T-helper 2 cell (primary cell): ENCODE measurements at places on chromosomes 4 and X.

DNA sequence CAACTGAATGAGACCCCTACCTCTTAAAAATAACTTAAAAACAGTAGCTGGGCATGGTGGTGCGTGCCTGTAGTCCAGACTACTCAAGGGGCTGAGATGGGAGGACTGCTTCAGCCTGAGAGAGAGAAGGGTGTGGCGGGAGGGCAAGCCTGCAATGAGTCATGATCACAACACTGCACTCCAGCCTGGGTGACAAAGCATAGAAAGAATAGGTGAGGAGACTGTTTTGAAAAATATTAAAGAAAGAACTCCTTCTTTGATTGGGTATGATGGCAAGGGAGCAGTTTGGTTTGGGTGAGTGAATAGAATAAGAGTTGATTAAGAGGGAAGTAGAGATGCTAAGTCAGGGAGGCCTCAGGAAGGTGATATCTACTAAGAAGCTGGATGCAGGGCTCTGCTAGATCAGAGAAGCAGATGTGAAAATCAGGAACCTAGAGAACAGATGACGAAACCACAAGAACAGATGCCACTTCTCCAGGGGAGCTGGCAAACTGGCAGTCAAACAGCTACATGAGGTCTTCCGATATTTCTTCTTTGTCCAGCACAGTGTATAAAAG, 318.6 kb downstream of the OPHN1 start:
- no peak for DNase-seq

DNA sequence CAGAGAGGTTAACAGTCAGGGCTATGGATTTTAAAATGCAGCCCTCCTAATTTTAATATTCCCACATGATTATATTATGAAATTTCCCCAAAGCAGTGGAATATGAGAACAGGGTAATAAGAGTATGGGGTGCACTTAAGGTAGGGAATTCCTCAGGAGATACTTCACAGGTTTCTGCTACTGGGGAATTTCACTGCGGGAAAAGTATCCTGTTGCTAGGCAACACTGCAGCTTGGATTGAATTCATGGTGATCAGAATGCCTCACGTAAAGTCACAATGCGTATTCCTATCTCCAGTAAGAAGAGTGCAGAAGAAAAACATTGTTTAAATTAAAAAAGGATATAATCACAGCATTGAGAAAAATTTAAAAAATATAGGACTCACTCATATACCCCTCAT, 398.1 kb upstream of the RPS6KA3 start:
- no peak for DNase-seq

- DNase-seq = no peak
Observed at GRCh38 chrX:150663073-150663472, 30.1 kb upstream of the MTMR1 start.

DNA sequence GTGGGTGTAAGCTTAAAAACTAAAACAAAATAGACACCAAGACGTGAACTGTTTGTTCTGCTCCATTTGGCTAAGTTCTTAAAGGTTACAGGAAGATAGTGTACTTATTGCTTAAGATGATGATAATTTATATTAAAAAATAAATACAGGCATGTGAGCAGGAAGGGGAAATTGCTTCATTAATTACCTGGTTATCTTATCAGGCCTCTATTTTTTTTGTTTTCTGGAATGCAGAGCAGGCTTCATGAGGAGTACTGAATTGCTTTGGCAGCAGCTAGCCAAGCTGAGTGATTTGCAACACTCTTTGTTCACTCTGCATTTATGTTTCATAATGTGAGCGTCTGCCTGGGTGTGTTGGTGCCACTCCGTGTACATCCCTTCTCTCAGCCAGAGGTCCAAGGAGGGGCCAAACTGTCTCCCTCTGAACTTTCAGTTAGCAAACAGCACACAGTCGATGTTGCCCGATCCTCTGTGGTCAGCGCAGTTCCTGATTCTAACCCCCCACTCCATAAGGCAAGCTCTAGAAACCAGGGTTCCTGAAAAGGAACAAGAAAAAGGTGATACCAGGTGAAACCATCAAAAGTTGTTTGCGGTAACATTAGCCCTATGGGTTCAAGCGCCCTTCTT, 348.2 kb downstream of the SPRY1 start:
- no peak for DNase-seq

DNA sequence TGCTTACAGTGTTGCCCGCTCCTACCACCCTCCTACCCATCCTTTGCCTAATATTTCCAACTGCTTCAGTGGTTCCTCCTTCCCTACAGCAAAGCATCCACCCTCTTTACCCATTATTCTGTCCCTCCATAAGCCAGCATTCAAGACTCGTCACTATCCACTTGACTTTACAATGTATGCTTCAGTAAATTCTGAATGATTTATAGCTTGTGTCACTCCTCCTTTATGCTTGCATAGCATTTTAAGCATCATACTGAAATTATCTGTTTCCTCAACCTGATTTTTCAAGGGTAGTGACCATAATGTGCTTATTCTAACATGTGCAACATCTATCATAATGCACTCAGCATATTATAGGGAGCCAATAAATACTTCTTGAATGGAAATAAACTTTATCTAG, 365.5 kb downstream of the RAB28 start:
- no peak for DNase-seq

DNA sequence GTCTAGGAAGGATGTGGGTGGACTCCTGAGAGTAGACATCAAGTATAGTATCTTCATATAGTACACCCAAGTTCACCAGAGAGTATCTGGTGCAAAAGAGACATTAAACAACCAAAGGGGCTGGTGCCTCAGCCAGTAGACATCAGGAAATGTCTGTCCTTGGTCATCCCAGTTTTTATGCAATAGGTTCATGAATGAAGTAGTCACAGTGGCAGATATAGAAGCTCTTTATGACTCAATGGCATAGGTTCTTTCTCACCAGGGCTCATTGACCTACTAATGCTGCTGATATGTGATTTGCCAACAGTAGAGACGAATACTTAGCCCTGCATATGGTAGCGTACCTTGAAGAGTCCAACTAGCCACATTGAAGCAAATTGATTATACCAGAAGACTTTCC, 45.0 kb upstream of the CCDC149 start:
- no peak for DNase-seq

- no peak for DNase-seq
Observed at GRCh38 chrX:118807151-118808017, 16.2 kb upstream of the ZCCHC12 start.

DNA sequence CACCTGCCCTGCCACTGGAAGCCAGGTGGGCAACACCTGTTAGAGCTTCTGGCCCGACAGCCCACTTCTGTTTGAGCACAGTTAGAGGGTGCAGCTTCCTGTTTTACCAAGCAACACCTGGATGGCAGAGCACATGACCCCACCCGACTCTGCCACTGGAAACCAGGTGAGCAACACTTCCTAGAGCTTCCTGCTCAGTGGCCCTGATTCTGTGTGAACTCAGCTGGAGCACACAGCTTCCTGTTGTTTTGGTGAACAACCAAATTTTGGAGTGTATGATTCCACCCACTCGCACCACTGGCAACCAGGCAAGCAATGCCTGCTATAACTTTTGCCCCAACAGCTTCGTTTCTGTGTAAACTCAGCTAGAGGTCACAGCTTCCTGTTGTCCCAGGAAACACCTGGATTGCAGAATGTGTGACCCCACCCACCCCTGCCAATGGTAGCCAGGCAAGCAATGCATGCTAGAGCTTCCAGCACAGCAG, 163.8 kb upstream of the KLF8 start:
- no peak for DNase-seq

GRCh38 chr4:43243433-43244116, 351.1 kb downstream of the GRXCR1 start:
- no peak for DNase-seq

GRCh38 chr4:150525321-150525868, 56.6 kb upstream of the MAB21L2 start:
- no peak for DNase-seq

DNA sequence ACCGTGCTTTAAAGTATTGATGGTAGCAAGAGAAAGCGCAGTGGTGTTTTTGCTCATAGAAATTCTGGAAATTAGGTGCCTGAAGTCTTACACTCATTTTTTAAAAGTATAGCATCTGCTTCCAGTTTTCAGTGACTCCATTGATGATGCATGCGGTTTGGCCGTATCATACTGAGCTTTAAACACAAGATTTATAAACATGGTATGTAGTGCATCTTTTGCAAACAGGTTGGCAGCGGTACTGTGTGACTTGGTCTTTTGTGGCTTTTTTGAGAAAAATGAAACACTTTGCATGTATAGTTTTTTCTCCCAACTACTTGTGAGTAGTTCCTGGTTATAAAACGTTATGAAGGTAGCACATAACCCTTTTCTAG, 2.0 kb downstream of the DDX3X start:
- peak; percentile 44 for DNase-seq

- no peak for DNase-seq
Observed at GRCh38 chr4:27318740-27319139, 458.1 kb downstream of the STIM2 start.

GRCh38 chr4:86523333-86523732, 70.8 kb upstream of the PTPN13 start:
- peak; percentile 34 for DNase-seq

DNA sequence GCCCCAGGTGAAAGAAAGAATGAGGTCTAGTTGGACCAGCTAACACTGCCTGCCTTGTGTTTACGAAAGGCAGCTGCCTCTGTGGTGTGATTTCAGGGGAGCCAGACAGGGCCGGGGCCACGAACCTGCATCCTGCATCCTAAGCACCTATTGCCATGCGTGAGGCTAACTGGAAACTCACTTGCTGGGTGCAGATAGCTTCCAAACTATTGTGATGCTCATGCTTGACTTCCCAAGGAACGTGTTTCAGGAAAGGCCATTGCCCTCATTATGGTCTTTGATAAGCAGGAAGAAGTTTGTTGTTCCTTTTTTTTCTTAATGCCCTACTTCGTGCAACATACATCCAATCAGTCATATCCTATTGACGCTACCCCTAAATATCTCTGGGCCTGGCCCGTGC, 2.3 kb upstream of the IRF2 start:
- DNase-seq = peak; percentile 78

DNA sequence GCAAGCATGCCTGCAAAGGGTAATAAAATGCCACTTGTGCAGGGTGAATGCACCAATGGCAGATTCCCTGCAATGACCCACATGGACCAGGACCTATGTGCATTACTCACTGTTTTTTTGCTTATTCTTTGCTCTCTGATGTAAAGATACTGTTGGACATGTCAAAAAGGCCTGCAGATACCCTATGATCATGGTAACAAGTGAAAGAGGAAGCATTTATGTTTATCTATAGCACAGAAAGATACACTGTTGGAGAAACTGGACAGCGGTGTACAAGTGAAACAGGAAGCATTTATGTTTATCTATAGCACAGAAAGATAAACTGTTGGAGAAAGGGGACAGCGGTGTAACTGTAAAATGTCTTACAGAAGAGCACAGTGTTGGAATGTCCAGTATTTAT, 127.5 kb downstream of the PAPSS1 start:
- DNase-seq = no peak

- DNase-seq = no peak
Observed at GRCh38 chr4:150140774-150141400, 62.6 kb downstream of the DCLK2 start.

- DNase-seq = no peak
Observed at GRCh38 chr4:101357751-101358150, 10.4 kb upstream of the PPP3CA start.

GRCh38 chrX:86711531-86712180, 563.4 kb downstream of the DACH2 start:
- DNase-seq = no peak

- no peak for DNase-seq
Observed at GRCh38 chrX:134544513-134545151, 84.7 kb downstream of the HPRT1 start.

DNA sequence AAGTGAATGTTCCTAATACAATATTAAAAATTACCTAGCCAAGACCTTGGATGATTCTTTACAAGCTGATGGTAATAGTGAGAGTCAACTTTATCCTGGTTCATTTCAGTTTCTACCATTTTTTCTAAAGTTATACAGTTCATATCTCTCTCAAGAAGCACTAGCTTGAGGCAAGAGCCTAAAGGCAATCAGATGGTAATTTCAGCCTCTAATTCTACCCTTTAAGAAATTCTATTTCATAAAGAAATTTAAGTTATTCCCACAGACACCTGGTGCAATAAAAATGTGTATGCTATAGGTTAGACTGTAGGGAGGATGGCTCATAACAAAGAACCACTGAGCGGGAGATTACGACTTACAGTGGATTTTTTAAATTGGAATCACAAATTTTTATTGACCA, 984.2 kb upstream of the ADGRL3 start:
- no peak for DNase-seq

- no peak for DNase-seq
Observed at GRCh38 chrX:152917656-152918579, 20.1 kb downstream of the ZNF185 start.

DNA sequence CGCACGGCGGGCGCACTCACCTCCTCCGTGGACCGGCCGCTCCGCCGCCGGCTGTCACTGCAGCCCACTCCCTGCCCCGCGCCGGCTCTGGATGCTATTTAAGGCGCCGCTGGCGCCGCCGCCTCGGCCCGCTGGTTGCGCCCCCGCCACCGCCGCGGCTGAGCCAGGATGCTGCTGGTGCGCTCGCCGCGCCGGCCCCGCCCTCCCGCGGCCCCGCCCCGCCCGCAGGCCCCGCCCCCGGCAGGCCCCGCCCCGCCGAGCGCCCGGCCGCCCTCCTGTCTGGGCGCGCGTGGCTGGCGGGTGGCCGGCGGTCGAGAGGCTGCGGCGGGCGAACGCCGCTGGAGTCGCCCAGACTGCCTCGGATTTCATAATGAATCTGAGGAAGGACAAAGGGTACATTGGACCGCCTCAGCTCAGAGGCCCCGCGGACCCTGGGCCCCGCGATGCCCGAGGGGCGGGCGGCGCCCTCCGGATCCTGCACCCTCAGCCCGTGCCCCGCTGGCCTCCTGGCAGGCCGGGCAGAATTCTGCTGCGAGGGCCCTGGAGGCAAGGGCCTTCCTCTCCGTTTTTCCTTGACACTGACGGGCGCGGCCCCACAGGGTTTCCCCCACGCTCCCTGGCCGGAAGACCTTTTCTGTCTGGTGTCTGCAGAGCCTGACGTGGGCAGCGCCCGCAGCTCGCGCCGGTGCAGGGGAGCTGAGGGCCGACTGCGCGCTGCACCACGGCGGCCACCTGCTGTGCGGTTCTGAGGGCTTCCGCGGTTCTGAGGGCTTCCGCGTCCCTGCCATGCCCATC, at the start of gene ACSL1:
ACSL1 (minus strand) TSS at position 73 of the 795 bp plus-strand sequence. CDS start 22,454 bp downstream, outside the sequence.
- peak; percentile 68 for DNase-seq

DNA sequence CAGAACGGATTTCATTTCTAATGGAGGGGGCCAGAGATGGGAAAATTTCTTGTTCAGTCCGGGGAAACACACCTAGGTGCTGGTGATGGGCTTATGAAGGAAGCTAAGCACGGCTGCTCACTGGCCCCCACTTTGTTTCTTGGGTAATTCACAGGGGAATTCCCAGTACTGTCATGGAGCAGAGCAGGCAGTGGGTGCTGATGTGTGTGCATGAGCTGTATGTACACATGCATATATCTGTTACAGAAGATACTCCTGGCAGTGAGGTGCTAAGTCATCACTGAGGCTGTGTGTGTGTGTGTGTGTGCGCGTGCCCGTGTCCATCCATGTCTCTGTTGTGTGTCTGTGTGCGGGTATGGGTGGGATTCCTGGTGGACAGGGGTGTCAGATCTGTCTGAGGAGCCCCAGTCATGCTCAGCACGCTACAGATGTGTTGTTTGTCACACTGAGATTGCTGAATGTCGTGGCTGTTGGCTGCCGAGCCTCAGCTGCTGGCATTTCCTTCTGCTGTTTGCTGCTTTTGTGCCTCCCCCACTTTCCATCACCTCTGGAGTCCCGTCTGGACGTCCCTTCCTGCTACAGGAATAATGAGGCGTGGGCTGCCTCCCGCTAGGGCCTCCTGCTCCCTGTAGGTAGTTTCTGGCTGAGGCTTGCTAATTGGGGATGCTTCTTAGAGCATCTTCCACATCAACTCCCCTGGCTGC, 53.3 kb downstream of the JADE1 start:
- peak; percentile 19 for DNase-seq
